Suppressor macrophage treated with lipopolysaccharide for 4 hours (primary cell): ENCODE measurements at places on chromosomes 3 and 15.
A peak's percentile ranks its signal among the peaks of the same experiment; 100 is the strongest.

- DNase-seq = no peak
Measured at GRCh38 chr3:184710870-184711492, 883 bp downstream of the MAGEF1 start.

DNA sequence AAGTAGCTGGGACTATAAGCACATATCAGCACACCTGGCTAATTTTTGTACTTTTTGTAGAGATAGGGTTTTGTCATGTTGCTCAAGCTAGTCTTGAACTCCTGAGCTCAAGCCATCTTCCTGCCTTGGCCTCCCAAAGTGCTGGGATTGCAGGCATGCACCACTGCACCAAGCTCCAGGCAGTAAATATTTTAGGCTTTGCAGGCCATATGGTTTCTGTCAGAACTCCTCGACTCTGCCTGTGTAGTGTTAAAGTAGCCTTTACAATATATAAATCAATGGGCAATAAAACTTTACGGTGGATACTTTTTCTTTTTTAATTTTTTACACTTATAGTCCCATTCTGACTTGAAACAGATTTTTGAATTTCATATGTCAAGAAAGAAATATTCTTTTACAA lies 41.6 kb downstream of the DAG1 start:
- DNase-seq = no peak

DNA sequence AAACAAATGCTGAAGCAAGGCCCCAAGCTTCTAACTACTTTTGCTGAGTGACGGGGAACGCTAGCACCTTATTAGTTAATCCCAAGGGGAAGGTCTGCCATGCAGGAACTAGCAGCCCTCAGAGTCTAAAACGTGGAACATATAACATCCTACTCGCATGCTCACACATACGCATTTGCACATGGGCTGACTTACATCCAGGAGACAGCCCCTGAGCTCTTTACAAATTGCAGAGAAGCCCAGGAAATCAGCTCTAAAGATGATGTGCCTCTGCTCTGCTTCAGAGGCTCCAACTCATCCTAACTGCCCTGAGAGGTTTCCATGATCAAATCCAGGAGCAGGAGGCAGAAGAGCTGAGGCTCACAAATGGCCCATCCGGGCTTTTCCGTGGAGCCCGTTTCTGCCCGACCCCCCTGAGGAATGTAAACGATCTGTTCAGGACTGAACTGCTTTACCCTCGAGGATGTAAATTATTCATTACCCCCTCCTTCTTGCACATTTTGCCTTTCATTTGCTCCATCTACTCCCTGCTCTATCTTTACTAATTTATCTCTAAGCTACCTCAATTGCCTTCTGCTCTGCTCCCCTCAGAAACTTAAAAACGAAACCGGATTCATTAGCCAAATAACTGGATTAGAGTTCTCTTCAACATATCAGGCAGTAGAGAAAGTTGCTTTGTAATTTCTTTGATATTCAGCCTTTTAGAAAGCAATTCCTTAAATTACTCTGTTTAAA lies 141.9 kb upstream of the CCDC54 start:
- no peak for DNase-seq

GRCh38 chr3:39716849-39717248 lies 92.6 kb upstream of the MYRIP start:
- DNase-seq = no peak

- DNase-seq = no peak
Measured at GRCh38 chr15:93378558-93378957, 289.5 kb upstream of the RGMA start.

DNA sequence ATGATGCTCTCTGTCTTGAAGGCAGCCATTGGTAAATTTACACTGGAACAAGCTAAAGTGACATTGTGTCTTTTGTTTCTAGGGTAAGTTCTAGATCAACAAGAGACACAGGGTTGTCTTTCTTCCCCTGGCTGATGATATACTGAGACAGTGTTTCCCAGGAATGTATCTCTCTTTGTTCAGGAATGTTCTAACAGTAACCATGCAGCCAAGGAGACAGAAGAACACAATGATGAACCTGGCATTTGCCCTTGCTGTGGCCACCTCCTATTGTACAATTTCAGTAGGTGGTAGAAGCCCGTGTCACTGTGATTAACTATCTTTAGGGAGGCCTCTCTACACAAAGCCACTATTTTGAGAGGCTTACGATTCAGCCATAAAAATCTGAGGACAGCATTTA lies 130.7 kb downstream of the LRTM1 start:
- DNase-seq = no peak

GRCh38 chr15:89860891-89861290 lies 32.9 kb downstream of the AP3S2 start:
- DNase-seq = no peak

DNA sequence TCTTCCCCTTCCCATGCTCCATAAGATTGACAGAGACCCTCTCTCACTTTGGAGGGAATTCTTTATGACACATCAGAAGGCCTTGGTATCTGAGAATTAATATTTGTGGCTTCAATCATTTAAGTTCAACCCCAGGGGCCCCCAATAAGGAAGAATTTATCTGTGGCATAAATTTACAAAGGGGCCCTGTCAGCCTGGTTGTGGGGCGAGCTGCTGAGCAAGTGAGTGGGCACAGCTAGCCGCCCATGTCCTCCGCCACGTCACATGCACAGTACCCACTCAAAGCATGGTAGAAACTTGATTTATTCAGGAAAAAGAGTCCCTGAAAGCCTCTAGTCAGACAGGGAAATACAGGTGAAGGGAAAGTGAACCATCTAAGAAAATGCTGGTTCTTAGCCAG lies 13.3 kb downstream of the PLXNB1 start:
- no peak for DNase-seq

- no peak for DNase-seq
Measured at GRCh38 chr15:46703020-46703861, 1014.1 kb upstream of the SEMA6D start.

GRCh38 chr15:83378921-83379578 lies 68.1 kb upstream of the SH3GL3 start:
- no peak for DNase-seq

DNA sequence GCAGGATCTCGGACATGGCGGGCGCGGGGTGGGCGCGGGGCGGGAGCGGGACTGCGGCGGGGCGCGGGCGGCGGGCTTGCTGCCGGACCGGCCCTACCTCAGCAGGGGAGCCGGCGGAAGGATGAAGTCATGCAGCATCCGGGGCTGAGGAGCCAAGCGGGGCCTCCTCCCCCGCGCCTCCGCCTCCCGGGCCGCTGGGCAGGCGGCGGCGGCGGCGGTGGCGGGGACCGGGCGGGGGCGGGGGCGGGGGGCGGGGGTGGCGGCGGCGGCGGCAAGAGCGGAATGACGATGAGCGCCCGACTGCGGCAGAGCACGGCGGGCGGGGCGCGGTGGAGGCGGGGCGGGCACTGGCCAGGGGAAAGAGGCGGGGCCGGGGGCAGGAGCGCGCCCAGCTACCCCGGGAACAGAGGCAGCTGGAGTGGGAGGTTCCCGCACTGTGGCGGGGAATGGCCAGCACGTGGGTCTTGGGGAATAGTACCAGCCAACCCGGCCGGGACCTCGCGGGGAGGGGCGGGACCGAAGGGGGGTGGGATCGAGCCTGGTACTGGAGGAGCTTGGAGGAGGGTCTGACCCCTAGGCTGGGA lies at the start of gene CAMK2N2:
Gene CAMK2N2 (minus strand): TSS at position 284 of the 584 bp plus-strand sequence. CDS start 268 bp downstream, at position 16.
- DNase-seq = peak; percentile 33

DNA sequence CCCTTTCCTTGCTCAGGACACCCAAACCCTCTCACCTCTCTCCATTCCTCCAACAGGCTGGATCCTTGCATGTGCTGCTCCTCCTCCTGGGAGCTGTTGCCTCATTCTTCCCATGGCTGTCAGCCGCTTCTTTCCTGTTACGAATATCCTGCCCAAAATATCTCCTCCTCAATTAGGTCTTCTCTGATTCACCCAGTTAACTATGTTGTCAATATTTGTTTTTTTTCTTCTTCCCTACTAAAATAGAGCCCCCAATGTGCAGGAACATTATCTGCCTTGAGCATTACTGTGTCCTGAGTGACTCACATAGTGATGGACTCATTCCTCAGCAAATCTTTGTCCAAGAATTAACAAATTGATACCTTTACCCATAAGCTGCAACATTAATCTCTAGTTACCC lies 357.2 kb downstream of the CLSTN2 start:
- no peak for DNase-seq

- no peak for DNase-seq
Measured at GRCh38 chr15:59028387-59028955, 41.0 kb downstream of the RNF111 start.

GRCh38 chr3:72549761-72550581 lies 298.3 kb downstream of the SHQ1 start:
- DNase-seq = no peak

DNA sequence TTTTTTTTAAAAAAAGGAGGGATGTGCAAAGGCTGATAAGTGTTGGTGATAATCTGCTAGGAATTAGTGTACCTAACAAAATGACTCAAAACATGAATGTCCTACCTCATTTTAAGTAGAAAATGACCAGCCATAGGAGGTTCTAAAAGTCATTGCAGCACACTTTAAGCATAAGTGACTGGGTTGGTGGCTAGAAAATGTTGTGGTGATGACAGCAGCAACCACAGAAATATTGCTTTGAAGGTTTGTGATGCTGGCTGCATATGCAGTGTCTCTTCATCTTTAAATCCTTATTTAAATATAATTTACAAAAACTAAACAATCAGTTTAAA lies 55.2 kb downstream of the CMSS1 start:
- DNase-seq = peak; percentile 14

- DNase-seq = no peak
Measured at GRCh38 chr3:46873521-46873920, 4.0 kb upstream of the PTH1R start.

DNA sequence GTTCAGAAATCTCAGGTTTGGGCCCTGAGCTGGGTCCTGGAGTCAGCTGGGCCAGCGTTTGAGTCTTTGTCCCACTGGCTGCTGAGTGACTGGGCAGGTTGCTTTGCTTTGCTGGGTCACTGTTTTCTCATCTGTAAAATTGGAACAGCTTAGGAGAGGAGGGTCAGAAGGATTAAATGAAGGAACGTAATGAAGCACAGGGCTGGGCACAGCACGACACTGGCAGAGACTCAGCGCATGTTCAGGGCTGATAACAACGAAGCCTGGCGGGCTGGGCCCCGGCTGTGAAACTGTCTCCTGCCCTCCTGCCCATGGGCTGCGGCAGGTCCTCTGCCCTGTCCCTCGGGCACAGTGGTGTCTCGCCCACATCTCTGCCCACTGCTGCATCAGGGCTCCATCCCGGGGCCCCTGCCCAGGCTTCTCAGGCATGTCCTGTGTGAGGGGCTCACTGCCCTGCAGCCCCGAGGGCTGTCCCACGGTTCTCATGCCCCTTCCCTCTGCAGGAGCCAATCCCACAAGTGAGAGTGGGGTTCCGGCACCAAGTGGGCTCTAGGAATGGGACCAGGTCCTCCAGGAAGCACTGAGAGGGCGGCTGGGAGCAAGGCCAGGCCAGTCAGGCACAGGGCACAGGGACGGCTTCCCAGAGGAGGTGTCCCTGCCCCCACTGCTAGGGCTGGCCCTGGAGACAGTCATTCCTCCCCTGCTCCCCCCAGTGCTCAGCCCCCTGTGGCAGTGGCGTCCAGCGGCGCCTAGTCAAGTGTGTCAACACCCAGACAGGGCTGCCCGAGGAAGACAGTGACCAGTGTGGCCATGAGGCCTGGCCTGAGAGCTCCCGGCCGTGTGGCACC lies 88.0 kb downstream of the TBC1D2B start:
- no peak for DNase-seq

GRCh38 chr15:97615114-97615513 lies 345.4 kb upstream of the ARRDC4 start:
- no peak for DNase-seq

DNA sequence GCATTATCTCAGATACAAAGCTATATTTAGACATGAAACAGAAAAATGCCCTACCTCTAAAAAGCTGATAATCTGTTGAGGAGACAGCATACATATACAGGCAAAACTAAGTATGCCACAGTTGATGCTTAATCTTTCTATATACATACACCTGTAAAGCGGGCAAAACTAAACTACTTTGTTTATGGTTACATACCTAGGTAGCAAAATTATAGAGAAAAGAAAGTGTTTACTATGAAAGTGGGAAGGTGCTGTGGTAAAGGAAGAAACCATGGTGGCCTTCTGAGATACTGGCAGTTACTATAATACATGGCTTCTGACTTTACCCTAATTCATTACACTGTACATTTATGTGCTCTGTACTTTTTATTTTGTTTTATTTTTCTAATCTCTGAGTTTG lies 36.0 kb upstream of the NR1I2 start:
- no peak for DNase-seq

GRCh38 chr3:46537779-46538178 lies 28.3 kb downstream of the LRRC2 start:
- DNase-seq = no peak

GRCh38 chr3:152253514-152253913 lies 15.2 kb upstream of the MBNL1 start:
- DNase-seq = peak; percentile 84

DNA sequence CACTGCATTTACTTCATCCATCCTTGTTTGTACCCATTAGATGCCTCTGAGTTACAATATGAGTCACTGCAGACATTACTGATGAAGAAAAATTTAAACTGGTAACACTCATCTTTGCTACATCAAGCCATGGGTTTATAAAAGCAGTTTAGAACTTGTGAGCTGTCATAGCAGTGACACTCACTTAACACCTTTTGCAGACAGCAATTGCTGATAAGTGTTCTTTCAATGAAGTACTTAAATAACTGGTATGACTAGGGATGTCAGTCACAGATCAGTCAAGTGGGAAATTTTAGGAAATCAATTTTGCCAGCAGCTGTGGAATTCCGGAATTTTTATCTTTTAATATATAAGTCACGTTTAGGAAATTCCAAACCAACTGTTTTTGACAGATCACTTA lies 643.0 kb downstream of the TBL1XR1 start:
- DNase-seq = no peak

DNA sequence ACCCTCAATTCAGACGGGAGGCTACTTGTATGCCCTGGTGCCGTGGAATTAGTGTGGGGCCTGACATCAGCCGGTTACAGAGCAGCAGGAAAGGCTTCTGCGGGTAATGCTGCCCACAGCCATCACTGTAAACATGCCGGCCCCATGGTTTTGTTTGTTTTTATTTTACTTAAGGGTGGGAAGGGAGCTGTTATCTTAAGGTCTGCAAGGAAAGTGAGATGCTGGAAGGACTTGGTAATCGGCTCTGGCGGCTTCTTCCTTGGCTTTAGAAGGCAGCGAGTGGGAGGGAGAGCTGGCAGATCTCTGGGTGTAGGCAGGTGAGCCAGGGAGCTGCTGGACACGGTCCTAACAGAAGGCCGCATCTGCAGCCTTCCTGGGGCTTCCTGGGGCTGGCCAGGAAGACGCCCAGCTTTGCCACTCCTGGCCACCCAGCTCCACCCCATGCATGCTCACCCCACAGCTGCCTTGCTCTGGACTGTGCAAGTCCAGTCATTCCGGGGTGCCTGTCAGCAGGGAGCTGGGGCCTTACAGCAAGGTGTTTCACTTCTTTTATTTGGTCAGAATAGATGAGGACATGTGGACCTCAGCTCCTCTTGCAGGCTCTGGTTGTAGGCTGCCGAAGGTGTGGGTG lies 54.1 kb upstream of the FURIN start:
- DNase-seq = peak; percentile 21
